SJCRH30 (cell line): ENCODE measurements at places on chromosomes 16 and 17.

DNA sequence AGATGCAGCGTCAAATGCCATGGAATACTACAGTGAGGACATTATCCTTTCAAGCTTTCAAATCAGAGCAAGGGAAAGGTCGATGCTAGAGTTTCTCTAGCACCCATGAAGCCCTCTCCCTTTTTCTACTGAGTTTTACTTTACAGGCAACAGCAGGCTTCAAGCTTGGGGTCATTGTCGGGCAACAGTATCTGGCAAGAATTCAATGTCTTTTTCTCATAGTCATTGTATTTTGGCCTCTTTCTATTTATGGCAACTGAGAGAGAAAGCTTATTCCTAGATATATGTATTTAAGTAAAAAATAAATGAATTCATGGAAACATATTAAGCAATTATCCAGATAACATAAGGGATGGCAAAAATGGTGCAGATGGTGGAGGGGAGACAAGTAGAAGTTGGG is 364 bp upstream of the CETP start:
- DNase-seq, result no peak

GRCh38 chr17:55225237-55225636 is 39.5 kb upstream of the HLF start:
- no peak for DNase-seq

GRCh38 chr16:72848028-72848400 is 199.9 kb downstream of the ZFHX3 start:
- DNase-seq, result no peak

DNA sequence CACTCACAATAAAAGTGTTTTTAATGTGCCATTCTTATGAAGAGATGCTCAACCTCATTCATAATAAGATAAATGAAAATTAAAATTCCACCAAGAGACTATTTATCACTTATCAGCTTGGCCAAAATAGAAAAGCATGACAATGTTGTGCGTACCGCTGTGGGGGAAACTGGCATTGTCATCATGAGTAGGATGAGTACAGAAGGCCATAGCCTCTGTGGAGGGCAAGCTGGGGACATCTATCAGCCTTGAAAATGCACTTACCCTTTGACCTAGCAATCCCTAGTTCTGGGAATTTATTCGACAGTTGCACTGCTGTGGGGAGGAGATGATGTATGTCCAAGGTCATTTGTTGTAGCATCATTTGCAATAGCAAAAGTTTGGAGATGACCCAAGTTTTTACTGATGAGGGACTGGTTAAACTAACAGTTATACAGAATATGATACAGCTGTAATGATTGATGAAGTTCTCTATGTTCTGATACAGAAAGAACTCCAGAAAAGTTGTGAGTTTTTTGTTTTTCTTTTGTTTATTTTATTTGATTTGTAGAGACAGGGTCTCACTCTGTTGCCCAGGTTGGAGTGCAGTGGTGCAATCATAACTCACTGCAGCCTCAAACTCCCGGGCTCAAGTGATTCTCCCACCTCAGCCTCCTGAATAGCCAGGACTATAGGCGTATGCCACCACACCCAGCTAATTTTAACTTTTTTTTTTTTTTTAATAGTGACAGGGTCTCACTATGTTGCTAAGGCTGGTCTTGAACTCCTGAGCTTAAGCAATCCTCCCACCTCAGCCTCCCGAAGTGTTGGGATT is 13.7 kb upstream of the PRKCB start:
- DNase-seq, result no peak

- no peak for DNase-seq
Observed at GRCh38 chr17:63189082-63189481, 223.0 kb downstream of the TANC2 start.

DNA sequence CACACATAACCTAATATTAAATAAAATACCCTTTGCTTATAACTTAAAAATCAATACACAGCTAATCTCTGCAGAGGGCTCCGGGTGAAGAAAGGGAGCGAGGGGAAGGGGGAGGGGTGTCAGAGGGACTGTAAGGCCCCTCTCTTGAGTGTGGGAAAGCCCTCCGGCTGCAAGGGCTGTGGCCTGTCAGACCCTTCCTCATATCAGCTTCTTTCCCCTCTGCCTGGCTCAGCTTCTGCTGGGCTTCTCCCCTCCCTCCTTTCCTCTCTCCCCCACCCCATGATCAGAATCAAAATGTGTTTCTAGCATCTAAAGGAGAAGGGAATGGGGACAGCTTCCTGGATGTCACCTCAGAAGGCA is 4.6 kb upstream of the SCRN2 start:
- no peak for DNase-seq

DNA sequence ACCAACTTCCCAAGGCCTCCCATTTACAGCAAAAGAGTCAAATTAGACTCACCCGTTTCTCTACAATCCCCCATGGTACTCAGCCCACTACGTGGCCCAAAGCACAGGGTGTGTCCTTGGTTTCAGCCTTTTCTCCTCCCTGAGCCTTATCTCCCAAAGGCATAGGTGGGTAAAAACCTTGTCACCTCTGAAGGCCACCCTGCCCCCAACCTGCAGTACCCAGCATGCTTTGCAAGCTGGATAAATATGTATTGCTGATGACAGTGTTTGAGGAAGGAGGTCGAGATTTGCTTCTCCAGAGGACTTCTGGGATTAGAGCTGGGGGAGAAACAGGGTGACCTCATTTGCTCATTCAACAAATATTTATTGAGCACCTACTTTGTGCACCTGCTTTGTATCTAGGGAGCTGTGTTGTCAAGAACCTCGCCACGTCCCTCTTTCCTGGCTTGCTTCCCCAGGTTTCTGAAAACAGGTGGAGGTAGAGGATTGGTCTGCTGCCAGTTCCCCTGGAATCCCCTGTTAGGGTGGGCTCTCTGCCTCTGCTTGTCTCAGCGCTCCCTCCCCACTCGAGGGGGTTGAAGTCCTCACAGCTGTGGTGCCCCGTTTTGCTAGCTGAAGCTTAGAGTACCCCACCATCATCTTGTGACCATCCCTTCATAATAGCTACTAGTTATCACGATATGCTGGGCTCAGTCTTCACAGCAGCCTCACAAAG is 3.0 kb downstream of the LASP1 start:
- no peak for DNase-seq

- DNase-seq, result no peak
Observed at GRCh38 chr17:34850023-34850422, 111.2 kb downstream of the CCT6B start.

DNA sequence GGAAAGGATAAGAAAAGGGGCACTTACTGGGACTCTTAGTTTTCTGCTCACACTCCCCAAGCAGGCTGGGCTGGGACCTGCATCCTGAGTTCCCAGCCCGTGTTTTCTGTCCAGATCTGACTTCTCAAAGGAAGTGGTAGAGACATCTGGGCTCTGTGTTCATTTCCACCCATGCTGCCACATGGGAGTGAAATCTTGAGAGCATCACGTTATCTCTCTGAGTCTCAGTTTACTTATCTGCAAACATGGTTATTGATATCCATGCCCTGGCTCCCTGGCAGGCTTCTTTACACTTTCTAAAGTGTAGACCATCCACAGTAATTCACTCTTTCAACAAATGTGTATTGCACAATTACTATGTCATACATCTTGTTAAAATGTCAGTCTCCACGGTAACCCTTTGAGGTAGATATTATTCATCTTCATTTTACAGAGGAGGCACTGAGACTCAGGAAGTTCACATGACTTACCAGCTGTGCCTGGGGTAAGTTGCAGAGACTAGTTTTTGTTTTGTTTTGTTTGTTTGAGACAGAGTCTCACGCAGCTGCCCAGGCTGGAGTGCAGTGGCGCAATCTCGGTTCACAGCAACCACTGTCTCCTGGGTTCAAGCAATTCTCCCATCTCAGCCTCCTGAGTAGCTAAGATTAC is 3.4 kb downstream of the ZNF688 start:
- no peak for DNase-seq

- DNase-seq, result no peak
Observed at GRCh38 chr16:59605706-59606105, 871.6 kb upstream of the GOT2 start.

GRCh38 chr16:83715217-83715920 is 92.4 kb upstream of the HSBP1 start:
- peak; percentile 72 for DNase-seq
